ENCODE measurements at places on chromosomes 6 and 20.

GRCh38 chr6:20186981-20187380 lies 25.3 kb downstream of the MBOAT1 start:
- no peaks in the 10 kb centered on the region for H3K27me3 ChIP-seq
- H3K27ac ChIP-seq = no peak overlapping the region
- H3K36me3 ChIP-seq = no peaks in the 10 kb centered on the region
- H3K4me1 ChIP-seq = no peaks in the 10 kb centered on the region

- no peaks in the 10 kb centered on the region for H3K27me3 ChIP-seq
- H3K36me3 ChIP-seq = peaks cover 66% of the 10 kb centered on the region
- no peak for DNase-seq
- H3K4me1 ChIP-seq = peaks cover 9% of the 10 kb centered on the region
- no peak overlapping the region for H3K4me3 ChIP-seq
- H3K27ac ChIP-seq = no peak overlapping the region
Observed at GRCh38 chr20:63942250-63942951, 13.8 kb downstream of the UCKL1 start.

GRCh38 chr6:49326347-49326746 lies 136.7 kb downstream of the MMUT start:
- peak overlapping the region; percentile 2 for H3K4me3 ChIP-seq
- no peaks in the 10 kb centered on the region for H3K27me3 ChIP-seq
- H3K36me3 ChIP-seq = no peaks in the 10 kb centered on the region
- peak; percentile 43 for DNase-seq

GRCh38 chr20:58150772-58151171 lies 77.7 kb downstream of the ANKRD60 start:
- H3K36me3 ChIP-seq = no peaks in the 10 kb centered on the region
- no peak for DNase-seq
- peaks cover 73% of the 10 kb centered on the region for H3K27me3 ChIP-seq
- H3K4me3 ChIP-seq = no peak overlapping the region
- H3K4me1 ChIP-seq = no peaks in the 10 kb centered on the region

DNA sequence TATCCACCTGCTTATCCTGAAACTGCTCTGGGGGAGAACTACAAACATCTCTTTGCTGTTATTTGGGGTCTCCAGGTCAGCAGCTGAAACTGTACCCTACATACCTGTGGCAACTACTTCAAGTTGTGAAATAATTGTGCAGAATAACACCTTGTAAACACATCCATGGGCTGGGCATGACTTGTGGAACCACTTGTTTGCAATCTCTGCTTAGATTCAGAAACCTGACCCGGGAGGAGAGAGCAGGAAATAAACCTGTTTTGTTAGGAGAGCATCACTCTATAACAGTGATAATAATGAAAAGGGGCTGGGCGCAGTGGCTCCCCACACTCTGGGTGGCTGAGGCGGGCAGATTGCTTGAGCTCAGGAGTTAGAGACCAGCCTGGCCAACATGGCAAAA lies 183.1 kb downstream of the NFATC2 start:
- no peaks in the 10 kb centered on the region for H3K27me3 ChIP-seq
- H3K4me1 ChIP-seq = peaks cover 21% of the 10 kb centered on the region
- no peaks in the 10 kb centered on the region for H3K36me3 ChIP-seq
- H3K27ac ChIP-seq = no peak overlapping the region

DNA sequence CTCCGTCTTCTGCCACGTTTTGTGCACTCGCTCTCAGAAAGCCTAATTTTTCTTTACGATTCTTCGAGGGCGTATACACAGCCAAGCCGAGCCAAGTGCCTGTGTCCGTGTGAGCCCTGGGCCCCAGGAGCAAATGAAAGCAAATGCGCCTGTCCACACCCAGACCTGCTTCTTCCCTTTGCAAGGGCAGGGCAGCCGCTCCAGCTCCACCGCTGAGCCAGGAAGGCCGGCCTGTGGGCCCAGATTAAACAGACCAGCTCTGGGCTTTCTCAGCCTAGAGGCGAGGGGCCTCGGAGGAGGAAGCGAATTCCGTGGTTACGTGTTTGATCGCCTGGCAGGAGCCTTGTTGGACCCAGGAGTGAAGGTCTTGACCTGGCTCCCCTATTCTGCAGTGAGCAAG lies 184.6 kb downstream of the SMOC2 start:
- H3K27me3 ChIP-seq = no peaks in the 10 kb centered on the region
- H3K27ac ChIP-seq = no peak overlapping the region
- no peaks in the 10 kb centered on the region for H3K4me1 ChIP-seq
- DNase-seq = no peak
- no peaks in the 10 kb centered on the region for H3K36me3 ChIP-seq

- no peak for DNase-seq
- peaks cover 24% of the 10 kb centered on the region for H3K36me3 ChIP-seq
- H3K27me3 ChIP-seq = no peaks in the 10 kb centered on the region
Observed at GRCh38 chr20:34585019-34585418, 26.5 kb downstream of the MAP1LC3A start.

DNA sequence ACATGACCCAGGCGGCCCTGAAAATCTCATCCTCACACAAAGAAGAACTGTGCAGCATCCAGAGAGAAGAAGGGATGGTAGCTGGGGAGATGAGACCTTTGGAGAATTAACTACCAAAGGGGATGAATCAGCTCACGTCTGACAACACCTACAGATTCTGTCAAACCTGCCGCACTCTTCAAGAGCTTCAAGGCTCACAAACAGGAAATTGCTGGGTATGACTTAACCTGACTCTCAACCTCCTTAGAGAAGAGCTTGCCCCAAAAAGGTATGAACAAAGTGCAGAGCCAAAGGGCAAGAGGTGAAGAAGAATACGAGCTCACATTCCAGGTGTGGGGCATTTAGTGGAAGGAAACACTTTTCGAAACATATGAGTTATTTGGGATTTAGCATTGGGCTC lies 139.8 kb downstream of the BACH2 start:
- H3K36me3 ChIP-seq = no peaks in the 10 kb centered on the region
- H3K27me3 ChIP-seq = no peaks in the 10 kb centered on the region
- H3K4me3 ChIP-seq = no peak overlapping the region
- no peak for DNase-seq
- H3K27ac ChIP-seq = no peak overlapping the region

DNA sequence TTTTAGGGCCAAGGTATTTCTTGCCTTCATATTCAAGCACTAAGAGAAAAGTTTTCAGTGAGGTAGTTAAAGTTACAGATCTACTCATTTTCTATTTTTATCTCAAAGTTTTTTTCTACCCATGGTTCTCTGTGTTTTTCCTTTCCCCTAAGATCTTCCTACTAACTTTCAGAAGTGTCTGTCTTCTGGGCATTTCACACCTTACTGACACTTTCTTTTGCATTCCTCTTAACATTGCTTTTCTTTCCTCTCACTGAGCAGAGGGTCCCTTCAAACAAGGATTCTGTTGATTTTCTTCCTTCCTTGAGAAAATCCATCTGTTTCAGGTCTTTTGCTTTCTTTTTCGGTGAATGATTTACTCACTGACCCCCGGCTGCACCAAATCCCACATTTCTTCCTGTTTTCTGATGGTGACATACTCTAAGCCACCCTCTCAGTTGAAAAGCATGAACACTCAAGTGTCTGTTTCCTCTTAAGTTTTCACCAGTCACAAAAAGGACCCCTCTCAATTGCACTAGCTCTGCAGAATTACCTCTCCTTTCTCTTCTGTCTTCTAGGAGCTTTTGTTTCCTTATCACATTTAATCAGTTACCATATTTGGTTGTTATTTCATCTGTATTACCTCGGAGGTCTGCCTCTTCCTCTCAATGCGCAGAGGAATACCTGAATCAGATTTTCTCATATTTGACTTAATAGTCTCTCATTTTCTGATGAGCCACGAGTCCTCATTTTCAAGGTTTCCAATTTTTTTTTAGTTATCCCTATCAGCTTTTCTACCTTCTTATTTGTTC lies 73.5 kb upstream of the RNF217 start:
- H3K27ac ChIP-seq = peak overlapping the region; percentile 99
- H3K4me1 ChIP-seq = peaks cover 11% of the 10 kb centered on the region
- H3K4me3 ChIP-seq = no peak overlapping the region
- DNase-seq = peak; percentile 62
- no peaks in the 10 kb centered on the region for H3K36me3 ChIP-seq
- no peaks in the 10 kb centered on the region for H3K27me3 ChIP-seq

DNA sequence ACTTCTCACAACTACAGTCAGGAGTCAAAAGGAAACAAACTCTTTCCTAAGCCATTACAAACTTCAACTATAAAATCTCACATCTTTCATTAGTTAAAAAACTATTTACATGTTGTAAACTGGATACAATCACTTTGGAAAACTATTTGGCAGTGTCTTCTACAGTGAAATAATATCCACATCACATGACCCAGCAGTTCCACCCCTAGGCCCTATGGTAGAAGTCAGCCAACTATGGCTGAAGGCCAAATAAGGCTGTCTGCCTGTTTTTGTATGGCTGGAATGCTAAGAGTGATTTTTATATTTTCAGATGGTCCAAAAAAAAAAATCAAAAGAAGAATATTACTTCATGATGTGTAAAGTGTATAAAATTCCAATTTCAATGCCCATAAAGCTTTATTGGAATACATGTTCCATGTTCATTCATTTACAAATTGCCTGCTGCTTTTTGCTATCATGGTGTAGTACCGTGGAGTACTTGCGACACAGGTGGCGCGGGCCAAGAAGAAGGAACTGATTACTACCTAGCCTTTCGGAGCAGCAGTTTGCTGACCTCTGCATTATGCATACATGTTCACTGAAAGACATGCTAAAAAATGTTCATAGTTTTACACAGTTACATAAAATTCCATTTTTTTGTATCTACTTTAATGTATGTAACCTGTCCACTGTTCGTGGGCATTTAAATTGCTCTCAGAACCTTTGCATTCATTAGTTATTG lies 129.0 kb downstream of the KIF16B start:
- no peaks in the 10 kb centered on the region for H3K27me3 ChIP-seq
- H3K4me1 ChIP-seq = no peaks in the 10 kb centered on the region
- DNase-seq = no peak
- H3K4me3 ChIP-seq = no peak overlapping the region
- H3K36me3 ChIP-seq = no peaks in the 10 kb centered on the region

DNA sequence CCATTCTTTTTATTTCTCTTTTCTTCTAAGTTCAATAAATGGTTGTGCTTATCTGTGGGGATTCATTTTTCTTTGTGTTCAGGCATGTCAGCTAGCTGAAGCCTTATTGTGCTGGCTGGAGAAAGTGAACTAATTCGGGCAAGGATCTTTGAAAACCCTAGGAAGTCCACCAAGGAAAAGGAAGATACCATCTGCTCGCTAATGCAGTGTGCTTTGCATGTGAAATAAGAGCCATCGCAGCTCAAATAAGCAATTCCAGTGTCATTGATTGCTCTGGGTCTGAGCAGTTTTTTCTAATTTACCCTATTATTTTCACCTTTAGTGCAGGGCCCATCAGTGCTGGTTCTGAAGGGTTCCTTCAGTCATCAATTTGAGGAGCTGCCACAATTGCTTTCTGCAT lies 309.4 kb upstream of the SOX4 start:
- H3K36me3 ChIP-seq = no peaks in the 10 kb centered on the region
- no peak overlapping the region for H3K27ac ChIP-seq
- no peak for DNase-seq
- no peaks in the 10 kb centered on the region for H3K4me1 ChIP-seq
- H3K4me3 ChIP-seq = no peak overlapping the region

DNA sequence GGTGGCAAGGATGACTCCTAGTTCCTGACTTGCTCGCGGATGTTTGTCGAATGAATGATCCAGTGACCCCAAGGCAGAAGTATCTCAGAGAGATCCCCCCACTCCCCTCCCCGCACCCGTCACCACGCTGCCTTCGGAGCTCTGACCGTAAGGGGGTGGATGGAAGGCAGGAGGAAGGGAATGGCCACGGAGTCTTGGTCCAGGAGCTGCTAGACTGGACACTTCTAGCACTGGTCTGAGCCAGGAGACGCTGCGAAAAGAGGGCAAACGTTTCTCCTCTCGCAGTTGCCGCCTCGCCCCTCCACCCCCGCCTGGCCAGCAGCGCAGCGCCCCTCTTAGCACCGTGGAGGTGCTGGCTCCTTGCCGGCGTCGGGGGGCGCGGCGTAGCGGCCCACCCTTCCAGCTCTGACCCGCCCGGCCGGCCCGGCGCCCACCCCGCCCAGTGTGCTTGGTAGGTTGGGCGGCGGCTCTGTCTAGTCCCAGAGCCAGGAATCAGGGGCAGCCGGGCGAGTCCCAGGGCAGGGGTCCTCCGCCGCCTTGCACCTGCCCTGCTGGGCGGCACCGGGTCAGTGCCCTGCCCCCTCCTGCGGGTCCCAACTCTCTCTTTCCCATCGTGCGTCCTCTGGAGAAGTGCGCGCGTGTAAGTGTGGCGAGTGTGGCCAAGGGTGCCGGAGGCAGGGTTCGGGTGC lies 2.4 kb upstream of the DBNDD2 start:
- peaks cover 3% of the 10 kb centered on the region for H3K27me3 ChIP-seq
- no peak overlapping the region for H3K27ac ChIP-seq
- peak; percentile 14 for DNase-seq
- H3K4me3 ChIP-seq = peak overlapping the region; percentile 72

DNA sequence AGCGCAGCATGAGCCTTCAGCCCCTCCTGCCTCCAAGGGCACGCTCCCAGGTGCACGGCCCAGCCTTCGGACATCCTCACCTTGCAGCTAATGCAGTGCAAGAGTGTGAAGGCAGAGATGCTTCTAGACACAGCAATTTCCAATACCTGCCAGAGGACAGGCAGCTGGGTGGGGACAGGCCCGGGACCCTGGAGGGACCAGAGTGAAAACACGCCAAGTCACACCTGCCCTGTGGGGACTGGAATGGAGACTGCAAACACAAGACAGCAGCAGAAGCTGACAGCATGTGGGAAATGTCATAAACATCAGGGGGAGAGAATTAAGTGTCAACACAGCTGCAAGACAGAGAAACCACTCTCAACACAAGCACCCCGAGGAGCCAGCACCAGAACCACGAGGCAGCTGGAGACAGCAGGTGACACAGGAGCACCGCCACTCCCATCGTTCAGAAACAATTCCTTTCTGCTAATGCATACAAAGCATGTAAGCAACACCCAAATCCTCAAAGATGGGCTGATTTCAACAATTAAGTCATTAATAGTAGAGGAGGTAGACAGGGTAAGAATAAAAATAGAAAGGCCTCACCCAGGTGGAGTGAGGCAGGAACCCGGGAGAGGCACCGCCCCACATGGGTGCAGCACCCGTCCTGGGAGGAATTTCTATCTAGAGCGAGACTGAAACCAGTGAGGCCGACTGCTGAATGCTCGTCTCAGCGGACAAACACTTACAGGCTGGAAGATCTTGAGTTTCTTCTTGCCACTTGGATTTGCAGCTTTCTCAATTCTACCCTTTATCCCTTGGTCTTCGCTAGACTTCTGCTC lies 17.1 kb downstream of the DIDO1 start:
- peaks cover 75% of the 10 kb centered on the region for H3K36me3 ChIP-seq
- H3K4me1 ChIP-seq = peaks cover 5% of the 10 kb centered on the region
- DNase-seq = no peak

GRCh38 chr6:111663692-111664564 lies 58.2 kb upstream of the TRAF3IP2 start:
- H3K27ac ChIP-seq = no peak overlapping the region
- H3K36me3 ChIP-seq = peaks cover 9% of the 10 kb centered on the region
- DNase-seq = peak; percentile 46
- no peaks in the 10 kb centered on the region for H3K27me3 ChIP-seq
- H3K4me3 ChIP-seq = peak overlapping the region; percentile 46
- H3K4me1 ChIP-seq = peaks cover 14% of the 10 kb centered on the region
